ENCODE measurements at places on chromosomes 4 and X.

GRCh38 chrX:56268888-56269287 lies 36.7 kb downstream of the KLF8 start:
- DNase-seq: peak; percentile 50

DNA sequence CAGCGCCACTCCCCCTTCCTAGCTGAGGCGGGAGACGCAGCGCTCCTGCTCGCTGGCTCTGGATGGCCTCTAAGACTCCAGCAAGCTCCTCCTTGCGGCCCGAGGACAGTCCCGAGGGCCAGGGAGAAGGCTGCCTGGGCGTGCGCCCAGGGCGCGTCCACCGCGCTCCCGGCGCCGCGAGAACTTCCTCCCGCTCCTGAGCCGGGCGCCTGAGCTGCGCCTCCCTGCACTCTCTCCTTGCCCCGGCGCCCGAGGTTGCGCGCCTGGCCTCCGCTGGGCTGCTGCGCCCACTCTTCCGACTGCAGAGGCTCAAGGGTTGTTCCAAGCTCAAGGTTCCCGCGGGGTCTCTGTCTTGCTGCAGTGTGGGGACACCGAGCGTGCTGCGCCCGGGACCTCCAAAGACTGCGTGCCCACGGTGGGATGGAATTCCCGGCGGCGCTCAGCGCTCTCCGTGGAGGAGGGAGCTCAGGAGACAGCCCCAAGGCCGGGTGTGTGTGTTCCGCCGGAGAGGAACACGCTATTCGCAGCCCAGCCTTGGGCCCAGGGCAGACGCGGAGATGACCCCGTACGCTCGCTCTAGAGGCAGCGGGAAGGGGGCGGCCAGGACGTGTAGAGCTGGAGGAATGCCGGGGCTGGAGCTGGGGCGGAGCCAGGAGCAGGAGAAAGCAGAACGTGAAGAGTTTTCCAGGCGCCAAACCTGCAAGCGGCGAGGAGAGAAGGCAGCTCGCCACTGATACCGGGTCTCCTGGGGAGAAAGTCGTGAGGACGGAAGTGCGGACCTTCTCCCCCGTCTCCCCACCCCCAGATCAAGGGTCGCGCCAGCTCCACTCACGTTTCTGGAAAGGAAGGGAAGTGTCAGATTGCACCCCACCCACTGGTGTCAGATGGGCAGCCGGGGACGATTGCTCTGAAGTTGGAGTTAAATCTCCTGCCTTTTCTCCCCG lies at the start of gene ARHGAP6:
Gene ARHGAP6 (minus strand): TSS at position 753 of the 944 bp plus-strand sequence. CDS start 1,092 bp downstream, outside the sequence.
- DNase-seq: no peak

- peak; percentile 79 for DNase-seq
Measured at GRCh38 chr4:38803833-38804653, 548 bp downstream of the TLR1 start.

DNA sequence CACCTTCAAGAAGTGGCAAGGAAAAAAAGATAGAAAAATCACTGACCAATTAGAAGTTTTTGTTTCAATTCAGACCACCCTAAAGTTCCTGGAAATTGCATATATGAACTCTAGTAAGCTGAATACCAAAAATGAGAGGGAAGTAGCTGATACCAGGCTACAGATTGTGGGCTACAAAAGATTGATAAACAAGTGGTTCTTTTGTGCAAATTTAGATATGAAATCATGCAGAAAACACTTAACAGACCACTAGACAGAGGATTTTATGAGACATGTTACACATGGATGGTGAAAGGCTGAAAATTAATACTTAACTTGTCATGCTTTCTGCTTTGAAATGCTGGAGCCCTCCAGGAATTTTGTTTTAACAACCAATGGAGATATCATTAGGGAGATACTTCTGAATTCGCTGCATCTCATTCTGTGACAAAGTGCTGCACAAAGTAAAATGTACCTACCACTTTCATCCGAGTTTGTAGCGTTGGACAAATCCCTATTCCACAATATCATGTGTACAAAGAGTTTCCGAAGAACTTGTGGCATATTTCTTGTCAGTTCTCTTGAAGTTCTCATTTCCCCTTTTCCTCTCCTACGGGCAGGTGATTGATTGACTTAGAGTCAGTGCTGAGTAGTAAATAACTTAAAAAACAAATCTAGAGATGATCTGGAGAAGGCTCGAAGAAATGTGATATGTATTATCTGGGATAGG lies 235.0 kb downstream of the PALLD start:
- no peak for DNase-seq

- no peak for DNase-seq
Measured at GRCh38 chrX:153628665-153629064, 18.3 kb upstream of the DUSP9 start.

DNA sequence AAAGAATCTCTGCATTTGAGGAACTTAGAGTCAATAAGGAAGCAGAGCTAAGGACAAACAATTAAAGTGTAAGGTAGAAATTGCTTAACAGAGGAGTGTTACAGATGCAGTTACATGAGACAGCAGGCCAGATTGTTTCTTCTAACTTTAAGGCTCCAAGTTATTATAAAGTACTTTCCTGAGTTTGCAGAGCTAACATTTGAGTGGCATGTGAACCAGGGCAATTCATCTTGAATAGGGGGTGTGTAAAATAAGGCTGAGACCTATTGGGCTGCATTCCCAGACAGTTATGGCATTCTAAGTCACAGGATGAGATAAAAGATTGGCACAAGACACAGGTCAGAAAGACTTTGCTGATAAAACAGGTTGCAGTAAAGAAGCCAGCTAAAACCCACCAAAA lies 7.6 kb upstream of the LNX1 start:
- DNase-seq: no peak

- DNase-seq: no peak
Measured at GRCh38 chr4:79385641-79386040, 22.4 kb downstream of the GK2 start.

DNA sequence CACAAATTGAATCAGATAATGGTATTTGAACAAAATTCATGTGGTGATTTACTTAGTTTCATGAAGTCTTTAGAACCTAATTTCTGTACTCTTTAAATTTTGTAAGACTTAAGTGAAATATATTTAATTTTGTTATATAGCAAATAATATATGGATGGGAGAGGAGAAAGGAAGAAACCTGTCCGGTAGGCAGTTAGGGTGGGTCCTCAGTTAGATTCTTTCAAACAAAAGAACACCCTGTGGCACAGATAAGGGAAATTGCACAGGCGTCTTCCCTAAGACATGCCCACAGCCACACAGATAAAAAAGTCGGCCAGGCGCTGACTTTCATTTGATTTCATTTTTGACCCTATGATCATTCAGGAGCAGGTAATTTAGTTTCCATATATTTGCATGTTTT lies 25.1 kb upstream of the CTSO start:
- DNase-seq: no peak

DNA sequence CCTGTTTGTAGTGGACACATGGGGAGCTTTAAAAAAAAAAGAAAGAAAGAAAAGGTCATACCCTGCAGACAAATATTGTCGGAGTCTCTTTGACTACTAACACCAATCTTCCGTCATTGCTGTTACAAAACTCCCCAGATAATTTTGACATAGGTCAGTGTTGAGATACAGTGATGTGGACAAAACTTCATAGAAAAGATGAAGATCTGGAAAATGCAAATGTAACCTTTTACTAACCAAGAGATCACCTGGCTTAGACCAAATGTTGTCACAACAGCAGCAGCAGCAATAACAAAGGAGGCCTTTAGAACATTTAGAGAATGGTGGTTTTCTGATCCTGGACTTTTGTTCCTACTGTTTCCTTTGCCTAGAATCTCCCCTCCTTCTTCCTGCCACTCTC lies 8.1 kb upstream of the COMMD8 start:
- no peak for DNase-seq

DNA sequence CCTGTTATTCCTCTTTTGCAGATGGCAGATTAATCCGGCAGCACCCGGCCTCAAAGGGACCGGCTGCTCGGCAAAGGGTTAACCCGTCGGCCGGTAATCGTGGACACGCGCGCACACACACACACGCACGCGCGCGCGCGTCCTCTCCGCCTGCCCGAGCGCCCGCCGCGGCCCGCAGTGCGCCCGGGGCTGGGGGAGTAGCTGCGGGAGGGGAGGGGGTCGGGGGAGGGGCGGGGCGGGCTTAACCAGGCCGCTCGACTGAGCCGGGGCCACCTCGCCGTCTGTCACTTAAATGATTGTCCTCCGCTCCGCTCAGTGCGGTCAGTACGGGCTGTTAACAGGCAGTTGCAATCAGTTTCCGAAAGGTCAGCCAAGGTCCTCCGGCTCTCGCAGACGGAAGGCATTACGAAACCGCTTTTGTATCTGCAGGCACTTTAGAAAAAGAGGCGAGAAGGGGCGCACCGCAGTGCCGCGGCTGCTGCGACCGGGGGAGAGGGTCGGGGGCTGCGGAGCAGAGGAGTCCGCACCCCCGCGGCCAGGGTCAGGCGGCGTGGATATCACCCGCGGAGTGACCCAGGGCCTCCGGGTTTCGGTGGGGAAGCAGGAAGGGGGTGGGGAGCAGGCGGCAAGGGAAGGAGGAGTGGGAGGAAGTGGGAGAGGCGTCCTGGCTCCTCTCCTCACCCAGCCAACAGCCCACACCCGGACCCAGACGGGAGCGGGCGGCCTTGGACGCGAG lies 57.3 kb upstream of the BCOR start:
- no peak for DNase-seq

- no peak for DNase-seq
Measured at GRCh38 chr4:122776916-122777315, 44.4 kb downstream of the BBS12 start.

DNA sequence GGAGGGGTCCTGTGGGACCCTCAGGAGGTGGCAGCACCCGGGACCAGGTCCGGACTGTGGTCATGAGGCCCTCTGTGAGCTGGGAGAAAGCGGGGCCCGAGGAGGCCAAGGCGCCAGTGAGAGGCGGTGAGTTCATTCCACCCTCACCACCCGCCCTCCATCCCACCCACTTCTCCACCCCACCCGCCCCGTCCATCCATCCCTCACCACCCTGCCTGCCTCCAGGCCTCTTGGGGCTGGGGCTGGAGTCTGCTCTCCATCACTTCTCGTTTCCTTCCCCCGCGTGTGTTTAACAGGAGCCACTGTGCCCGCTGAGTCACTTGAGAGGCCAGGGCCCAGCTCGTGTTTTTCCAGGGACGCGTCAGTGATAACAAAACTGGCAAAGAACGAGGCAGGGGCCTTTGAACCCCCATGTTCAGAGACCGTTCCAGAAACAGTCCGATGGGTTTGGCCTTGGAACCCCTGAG lies 6.2 kb downstream of the SH3TC1 start:
- no peak for DNase-seq

DNA sequence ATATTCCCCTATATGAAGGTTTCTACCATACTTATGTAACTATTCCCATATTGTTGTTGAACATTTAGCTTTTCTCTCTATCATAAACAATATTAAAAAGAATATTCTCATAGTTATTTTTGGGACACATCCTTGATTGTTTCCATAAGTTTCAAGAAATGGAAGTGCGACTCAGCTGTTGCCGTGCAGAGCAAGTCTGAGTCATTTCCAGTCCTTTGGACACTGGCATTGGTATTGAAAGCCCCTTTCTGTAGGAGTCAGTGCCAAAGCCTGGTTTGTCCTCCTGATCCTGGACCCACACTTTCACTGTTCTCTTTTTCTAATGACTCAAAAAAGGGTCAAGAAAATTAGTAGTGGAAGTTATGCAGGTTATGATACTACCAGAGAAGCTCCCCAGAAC lies 108.3 kb upstream of the DIAPH2 start:
- DNase-seq: no peak

DNA sequence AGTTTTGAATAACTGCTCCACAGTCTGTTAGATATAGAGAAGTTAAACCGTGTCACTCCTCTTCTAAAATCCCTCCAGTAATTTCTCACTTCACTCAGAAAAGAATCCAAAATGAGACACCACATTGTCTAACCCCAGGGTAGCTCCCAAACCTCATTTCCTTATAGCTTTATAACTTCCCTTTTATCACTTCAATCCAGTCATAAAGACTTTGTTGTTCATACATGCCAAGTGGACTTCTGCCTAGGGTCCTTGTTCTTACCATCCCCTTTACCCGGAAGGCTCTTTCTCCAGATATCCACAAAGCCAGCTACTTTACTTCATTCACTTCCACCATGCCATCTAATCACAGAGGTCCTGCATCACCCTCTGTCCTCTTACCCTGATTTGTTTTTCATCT lies 156.2 kb downstream of the GABRB1 start:
- no peak for DNase-seq

- DNase-seq: no peak
Measured at GRCh38 chr4:79788884-79789283, 284.1 kb downstream of the ANTXR2 start.

DNA sequence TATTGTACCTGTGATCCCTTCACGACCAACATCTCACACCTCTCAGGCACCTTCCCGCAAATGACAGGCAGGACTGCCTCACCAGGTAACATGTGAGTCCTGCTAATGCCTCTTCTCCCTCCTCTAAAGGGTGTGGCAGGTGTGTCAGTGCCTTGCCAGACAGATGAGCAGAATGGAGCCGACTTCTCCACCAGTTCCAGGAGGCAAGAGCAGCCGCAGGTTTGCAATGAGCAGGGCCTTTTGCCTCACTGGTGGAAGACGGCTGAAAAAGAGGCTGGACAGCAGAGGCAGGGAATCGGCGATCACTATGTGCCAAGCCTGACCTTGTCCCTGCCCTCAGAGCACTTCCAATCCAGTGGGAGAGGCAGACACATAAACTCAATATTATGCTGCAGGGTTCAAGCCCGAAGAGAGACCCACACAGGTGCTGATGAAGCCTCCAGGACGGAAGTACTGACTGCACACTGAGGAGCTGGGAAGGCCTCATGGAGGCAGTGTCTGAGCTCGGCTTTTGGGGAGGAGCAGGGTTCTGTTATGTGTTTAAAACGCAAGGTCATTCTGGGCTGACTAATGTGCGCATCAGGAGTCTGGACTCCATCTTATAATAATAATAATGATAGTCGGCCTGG lies 57.9 kb downstream of the C4orf50 start:
- DNase-seq: no peak

GRCh38 chrX:15014281-15014680 lies 141.1 kb downstream of the MOSPD2 start:
- no peak for DNase-seq

DNA sequence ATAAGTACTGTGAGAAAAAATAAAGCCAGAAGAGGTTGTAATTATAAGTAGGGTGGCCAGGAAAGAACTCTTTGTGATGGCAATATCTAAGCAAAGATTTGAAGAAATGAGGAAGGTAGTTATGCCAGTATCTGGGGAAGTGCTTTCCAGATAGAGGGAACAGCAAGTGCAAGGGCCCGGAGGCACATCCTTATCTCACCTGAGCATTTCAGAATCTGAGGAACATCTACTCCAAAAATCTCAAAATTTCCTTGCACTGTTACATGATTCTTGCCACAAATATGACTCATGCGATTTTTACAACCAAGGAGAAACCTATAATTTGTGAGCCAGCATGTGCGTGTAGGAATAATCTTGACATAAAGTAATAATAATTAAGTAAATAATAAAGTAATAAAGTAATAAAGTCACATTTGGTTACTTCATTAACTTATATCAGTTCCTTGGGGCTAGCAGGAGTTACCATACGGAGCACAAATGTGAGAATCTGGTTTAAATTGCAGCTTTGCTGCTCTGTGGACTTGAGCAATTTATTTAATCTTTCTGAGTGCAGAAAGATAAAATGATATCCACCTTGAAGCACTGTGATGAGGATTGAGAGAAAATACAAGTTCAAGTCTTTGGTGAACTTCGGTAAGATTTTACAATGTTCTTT lies 105.1 kb upstream of the SLC34A2 start:
- DNase-seq: no peak

- no peak for DNase-seq
Measured at GRCh38 chrX:110215411-110215810, 102.5 kb downstream of the AMMECR1 start.

Measured in activated CD4-positive, alpha-beta T cell treated with anti-CD3 and anti-CD28 coated beads, Interleukin-2, amount 50 U/mL, for 16 hours (primary cell).